Activated T-cell treated with anti-CD3 and anti-CD28 coated beads, Interleukin-2, amount 50 U/mL, for 24 hours (primary cell): ENCODE measurements at places on chromosomes 13 and 19.

DNA sequence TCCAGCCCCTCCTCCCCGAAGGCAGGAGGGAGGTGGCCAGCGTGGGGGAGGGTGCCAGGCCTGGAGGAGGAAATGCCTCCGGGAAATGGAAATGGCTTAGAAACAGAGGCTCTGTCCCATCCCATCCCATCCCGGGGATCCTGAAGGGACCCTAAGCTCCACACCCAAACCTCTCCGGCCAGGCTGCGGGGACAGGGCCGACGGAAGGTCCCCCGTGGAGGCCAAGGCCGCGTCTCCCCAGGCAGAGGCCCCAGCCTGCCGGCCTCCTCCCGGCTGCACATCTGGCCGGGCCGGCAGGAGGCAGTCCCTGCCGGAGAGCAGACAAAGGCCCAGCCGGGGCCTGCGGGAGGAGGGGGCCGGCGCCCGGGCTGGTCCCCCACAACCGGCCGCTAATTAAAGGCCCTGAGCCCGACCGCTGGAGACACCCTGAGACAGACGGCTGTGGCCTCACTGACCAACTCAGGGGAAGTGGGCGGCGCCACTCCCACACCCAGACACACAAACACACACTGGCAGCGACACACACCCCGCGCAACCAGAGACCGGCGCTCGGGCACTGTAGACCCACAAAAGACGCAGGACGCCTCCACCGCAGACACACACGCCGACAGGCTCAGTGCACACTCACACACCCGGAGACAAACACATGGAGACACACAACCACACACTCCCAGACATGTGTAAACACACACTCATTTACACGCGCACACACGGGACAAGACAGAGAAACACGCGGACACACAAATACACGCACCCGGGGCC lies 1.1 kb downstream of the ADAMTS10 start:
- peak; percentile 56 for DNase-seq

GRCh38 chr19:18097993-18098890 lies 664 bp downstream of the MAST3 start:
- no peak for DNase-seq

DNA sequence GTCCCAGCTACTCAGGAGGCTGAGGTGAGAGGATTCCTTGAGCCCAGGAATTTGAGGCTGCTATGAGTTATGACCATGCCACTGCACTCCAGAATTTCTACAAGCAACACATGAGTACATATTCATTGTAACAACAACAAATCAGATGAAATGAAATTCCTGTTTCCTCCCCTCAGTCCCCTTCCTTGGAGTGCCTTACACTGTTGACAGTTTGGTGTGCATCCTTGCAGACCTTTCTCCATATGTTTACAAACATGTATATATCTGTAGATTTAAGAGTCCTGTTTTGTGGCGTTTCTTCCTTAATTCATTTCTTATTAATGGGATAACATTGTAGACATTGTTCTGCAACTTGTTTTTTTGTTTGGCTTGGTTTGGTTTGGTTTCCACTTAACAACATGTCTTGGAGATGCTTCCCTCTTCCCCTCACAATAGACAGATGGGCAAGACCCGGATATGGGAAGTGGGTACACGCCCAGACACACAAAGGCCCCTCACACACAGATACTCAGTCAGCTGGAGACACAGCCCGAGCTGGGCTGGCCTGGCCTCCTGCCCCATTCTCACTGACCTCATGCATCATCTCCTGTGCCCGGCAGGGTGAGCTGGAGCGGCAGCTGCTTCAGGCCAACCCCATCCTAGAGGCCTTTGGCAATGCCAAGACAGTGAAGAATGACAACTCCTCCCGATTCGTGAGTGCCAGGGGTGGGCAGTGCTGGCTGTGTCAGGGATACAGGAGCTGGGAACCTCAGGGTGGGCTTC lies 21.7 kb downstream of the MYH14 start:
- DNase-seq = no peak

DNA sequence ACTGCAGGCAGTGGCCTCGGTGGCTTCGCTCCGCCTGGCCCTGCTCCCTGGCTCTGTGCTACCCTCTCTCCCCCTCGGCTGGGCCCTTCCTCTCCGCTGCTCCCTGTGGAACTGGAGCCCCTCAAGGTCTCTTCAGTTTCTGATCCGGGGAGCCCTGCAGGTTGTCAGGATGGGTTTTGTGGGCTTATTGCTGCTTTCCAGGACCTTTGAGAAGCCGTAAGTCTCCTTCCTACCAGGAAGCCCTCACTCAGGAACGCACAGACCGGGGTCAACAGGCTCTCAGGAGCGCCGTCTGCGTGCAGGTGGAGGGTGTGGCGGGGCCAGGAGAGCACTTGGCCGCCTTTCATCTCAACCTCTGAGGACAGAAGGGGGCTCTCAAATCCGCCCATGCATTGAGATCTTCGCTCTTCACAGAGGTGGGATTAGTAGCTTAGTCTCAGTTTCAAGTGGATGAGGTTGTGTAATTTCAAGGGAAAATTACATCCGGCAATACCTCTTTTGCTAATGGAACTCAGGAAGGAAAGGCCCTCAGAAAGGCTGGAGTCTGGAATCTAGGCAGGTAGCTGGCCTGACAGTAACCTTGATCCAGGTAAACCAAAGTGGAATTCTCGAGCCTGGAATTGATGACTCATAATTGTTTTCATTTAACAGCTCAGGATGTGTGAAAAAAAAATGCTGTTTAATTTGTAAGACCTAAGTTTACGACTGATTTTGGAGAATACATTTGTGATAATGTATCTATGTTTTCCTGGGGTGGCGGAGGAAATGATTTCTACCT lies 102.0 kb downstream of the ATP11A start:
- DNase-seq = no peak

DNA sequence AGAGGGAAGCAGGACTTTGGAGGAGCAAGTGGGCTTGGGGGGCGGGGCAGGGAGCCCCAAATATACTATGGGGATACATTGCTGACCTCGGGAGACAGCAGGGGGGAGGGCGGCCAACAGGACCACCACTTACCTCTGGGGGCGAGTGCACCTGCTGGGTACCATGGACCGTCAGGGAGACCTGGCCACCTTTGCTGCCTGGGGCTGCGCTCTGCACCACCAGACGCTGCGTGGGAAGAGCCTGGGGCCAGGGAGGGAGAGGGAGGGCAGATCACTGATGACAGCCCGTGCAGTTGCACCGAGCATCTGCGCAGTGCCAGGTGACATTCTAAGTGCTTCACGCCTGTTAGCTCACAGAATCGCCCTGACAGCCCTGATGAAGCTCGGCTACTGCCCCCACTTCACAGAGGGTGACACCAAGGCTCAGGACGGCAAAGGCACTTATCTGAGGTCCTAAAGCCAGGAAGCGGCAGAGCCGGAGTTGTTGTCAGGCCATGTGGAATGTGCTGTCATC lies 24.1 kb downstream of the RFX1 start:
- DNase-seq = no peak

- no peak for DNase-seq
Measured at GRCh38 chr19:38862321-38863059, 12.7 kb upstream of the HNRNPL start.

DNA sequence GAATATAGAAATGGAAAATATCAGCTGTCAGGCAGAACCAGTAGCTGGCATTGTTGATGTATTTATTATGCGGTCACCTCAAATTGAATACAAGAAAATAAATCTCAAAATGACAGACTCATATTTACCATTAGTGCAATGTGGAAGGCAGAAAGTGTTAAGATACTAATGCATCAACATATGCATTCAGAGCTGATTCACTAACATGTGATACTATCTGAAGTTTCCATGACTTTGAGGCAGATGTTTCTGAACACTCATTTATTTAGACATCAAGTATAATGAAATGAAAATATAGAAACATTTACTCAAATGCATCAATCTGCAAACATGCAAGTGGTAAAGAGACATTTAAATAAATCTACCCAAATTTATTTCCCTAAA lies 474.2 kb upstream of the SLC10A2 start:
- DNase-seq = no peak

DNA sequence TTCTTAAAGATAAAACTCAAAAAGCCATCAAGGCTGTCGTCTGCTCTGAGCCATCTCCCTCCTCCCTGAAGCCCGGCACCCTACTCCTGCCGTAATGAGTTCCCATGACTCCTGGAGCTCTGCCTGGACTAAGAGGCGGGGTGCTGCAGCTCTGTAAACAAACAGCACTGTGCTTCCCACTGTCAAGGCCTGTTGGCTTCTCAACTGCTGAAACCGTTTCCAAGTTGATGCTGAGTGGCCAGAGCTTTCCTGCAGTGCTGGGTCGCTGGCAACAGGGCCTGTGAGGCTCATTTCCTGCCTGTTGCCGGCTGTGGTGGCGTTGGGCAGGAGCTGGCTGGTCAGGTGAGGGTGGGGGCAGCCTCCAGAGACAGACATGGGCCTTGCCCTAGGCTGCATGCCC lies 26.7 kb upstream of the ISYNA1 start:
- no peak for DNase-seq
